Naive thymus-derived CD4-positive, alpha-beta T cell (primary cell): ENCODE measurements at places on chromosomes 7 and 10. TPM values are rescaled to one million over a fixed set of nuclear protein-coding genes. Genes with fewer than 3 reads are reported as not detected.
A peak's percentile ranks its signal among the peaks of the same experiment; 100 is the strongest.

The HMX2 gene
- total RNA-seq = not detected

The BPGM gene
- 12.7 TPM for total RNA-seq

The H2BK1 gene
- 6.4 TPM for total RNA-seq

The PNLIP gene
- total RNA-seq = not detected

The PBLD gene
- 2.6 TPM for total RNA-seq

The ICA1 gene
- total RNA-seq = not detected

The HSPA12A gene
- 0.07 TPM for total RNA-seq

The ASAH2B gene
- total RNA-seq = 3.0 TPM

DNA sequence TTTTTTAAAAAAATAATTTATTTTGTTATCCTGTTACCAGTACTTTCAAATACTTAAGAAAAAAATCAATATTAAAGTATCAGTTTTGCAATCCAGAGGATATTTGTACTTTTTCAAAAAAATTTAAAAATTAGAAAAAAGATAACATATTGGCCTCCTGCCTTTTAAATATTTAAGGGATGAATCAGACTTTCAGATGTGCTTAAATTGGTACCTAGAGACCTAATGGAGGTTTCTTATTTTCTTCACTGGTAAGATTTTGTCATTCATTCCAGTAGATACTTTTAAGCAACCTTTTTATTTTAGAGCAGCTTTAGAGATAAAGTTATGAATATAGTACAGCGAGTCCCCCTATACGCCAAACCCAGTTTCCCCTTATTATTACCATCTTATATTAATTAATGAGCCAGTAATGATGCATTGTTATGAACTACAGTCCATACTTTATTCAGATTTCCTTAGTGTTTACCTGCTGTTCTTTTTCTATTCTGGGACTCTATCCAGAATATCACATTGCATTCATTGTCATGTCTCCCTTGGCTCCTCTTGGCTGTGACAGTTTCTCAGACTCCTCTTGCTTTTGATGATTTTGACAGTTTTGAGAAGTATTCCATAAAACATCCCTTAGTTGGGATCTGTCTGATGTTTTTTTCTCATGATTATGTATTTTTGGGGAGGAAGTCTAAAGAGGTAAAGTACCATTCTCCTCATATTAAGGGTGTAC is 34.2 kb downstream of the BICC1 start:
- DNase-seq = no peak

- no peak for DNase-seq
Measured at GRCh38 chr10:66483966-66484365, 441.9 kb upstream of the LRRTM3 start.

DNA sequence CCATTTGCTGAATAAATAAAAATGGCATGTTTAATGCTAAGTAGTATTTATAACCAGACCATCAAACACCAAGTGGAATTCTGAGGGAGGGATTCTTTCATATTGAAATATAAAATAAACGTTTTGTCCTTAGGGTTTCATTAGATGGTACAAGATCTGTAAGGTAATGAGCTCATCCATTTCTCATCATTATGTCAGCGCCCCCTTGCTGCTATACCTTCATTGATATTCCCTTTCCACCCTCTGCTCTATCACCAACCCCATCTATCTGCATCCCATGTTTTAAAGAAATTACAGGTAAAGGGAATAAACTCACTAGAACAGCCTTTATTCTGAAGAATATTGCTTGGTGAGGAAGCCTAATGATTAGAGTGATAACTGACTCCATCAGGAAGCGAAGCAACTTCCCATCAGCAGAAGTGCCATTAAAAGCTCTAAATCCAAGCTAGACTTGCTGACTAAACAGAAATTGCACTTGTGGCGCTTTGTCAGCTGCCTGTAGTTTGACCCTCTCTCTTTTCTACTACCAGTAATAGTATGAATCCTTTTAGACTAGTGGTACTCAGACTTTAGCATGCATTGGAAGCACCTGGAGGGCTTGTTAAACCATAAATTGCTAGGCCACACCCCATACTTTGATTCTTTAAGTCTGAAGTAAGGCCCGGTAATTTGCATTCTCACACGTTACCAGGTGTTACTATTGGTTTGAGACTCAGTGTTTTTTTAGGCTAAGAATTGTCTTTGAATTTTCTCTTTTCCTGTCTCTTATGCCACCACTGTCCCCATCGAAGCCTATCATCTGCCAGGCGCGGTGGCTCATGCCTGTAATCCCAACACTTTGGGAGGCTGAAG is 27.5 kb downstream of the ADD3 start:
- DNase-seq = no peak

- no peak for DNase-seq
Measured at GRCh38 chr7:155814316-155815276, 2.3 kb upstream of the SHH start.

GRCh38 chr10:12221323-12222298 is 25.6 kb downstream of the CDC123 start:
- DNase-seq = no peak

- DNase-seq = no peak
Measured at GRCh38 chr7:68752485-68753178, 845.6 kb upstream of the AUTS2 start.

GRCh38 chr10:78578929-78579328 is 489.8 kb upstream of the ZMIZ1 start:
- no peak for DNase-seq

DNA sequence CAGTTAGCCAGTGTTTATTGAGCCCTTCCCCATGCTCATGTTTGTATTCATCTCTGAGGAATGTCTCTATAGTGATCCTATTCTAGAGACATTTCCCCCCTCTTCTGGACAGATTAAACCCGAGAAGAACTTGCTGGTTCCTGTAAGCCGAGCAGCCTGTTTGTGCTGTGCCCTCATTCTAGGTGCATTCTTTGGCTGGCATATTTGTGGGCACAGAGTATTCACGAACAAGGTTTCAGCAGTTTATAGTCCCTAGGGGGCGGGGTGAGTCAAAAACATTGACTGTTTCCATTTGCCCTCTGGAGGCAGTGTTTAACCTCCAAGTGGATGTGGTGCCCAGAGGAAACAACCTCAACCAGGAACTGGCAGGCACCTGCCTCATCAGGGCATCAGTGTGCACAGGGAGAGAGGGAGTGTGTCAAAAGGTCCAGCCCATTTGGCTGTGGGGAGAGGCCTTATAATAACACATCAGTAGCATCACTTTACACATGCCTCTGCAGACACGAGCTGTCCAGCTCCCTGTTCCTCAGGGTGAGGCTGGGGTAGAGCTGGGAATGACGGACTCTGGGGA is 273.3 kb upstream of the LRGUK start:
- no peak for DNase-seq

DNA sequence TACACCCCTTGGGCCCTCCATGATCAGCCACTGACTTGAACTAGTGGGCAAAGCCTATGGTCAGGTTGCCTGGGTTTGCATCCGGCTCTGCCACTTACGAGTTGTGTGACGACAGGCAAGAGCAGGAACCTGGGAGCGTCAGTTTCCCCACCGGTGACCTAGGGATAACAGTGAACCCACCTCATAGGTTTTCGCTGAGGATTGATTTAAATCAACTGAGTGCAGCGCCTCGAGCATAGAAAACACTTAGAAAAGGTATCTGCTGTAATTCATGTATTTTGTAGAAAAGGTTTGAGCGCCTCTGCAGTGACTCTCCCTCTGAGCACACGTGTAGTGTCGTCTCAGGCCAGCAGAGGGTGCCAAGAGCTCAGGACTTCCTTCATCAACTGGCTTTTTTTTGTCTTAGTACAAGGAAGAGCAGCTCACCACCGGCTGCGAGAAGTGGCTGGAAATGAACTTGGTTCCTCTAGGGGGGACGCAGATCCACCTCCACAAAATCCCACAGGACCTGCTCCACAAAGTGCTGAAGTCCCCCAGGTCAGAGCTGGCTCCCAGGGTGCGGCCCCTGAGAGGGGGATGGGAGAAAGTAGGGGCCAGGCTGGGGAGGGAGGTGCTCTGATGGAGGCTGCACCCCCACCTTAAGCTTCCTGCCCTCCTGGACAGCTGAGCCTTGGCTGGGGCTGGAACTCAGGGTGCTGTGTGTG is 27.7 kb downstream of the BTBD16 start:
- peak; percentile 30 for DNase-seq

DNA sequence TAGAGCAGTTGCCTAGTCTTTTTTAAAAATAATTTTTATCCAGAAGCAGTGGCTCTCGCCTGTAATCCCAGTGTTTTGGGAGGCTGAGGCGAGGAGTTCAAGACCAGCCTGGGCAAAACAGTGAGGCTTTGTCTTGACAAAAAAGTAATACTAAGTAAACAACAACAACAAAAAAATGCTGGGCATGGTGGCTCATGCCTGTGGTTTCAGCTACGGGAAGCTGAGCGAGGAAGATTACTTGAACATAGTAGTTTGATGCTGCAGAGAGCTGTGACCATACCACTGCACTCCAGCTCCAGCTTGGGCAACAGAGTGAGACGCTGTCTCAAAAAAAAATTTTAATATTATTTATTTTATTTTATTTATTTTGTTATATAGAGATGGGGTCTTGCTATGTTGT is 31.3 kb upstream of the TPST1 start:
- no peak for DNase-seq

GRCh38 chr7:29401769-29402168 is 161.9 kb upstream of the PRR15 start:
- no peak for DNase-seq

- no peak for DNase-seq
Measured at GRCh38 chr10:31157123-31158010, 125.7 kb upstream of the ZNF438 start.

DNA sequence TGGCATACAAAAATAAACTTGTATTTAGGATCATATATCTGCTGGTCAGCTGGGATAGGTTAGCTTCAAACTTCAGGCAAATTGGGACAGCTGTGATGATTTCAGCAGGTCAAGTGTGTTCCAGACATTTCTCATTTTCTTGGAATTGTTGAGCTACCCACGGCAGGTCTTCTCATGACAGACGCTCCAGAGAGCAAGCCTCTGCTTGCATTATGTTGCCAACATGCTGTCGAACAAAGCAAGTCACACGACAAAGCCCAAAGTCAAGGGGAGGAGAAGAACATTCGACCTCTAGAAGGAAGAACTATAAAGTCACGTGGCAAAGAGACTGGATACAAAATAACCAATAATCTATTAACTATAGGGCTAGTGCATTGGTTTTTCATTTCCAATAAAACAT is 103.5 kb downstream of the RAB18 start:
- DNase-seq = no peak

DNA sequence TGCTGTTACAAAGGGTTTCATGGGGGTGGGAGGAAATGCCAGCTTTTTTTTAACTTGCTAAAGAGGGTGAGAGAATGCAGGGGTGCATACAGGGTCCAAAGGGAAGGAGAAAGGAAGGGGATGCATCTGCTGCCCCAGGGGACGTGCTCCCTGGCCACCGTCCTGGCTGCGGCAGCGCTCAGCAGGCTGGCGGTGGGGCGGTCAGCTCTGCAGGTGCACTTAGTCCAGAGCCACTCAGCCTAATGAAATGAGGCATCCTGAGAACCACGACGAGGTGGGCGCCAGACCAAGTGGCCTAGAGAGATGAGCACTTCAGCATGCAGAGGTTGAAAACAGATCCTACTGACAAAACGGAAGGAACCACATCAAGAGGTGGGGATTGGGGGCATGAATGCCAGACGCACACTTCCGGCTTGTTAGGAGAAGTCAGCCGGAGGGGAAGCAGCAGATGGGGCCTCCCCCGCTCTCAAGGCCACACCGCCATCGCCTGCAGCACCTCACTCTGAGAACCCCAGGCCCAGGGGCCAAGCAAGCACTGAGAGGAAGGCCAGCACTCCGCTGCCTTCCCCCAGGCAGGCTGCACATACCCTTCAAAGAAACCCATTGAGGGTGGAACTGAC is 94.5 kb downstream of the MAD1L1 start:
- no peak for DNase-seq

DNA sequence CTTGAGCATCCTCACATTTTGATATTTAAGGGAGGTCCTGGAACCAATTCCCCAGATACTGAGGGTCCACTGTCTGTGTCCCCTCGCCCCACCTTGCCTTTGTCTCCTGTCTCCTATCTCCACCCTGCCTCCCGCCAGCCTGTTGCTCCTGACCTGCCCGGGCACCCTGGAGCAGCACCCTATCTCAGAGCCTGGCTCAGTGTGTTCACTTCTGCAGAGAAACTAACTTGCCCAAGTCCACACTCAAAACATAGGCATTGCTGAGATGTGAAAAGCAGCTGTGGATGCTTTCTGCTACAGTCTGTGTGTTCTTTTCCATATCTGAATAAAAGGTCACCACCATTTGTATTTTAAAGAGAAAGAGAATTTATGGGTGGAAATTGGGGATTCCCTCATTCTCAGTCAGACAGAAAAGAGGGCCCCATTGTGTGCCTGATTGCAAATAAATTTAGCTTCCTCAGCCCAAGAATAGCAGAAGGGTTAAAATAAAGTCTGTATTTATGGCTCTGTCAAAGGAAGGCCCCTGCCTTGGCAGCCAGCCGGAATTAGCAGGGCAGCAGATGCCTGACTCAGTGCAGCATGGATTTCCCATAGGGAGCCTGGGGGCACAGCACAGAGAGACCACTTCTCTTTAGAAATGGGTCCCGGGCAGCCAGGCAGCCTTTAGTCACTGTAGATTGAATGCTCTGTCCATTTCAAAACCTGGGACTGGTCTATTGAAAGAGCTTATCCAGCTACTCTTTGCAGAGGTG is 161.3 kb downstream of the EGFR start:
- no peak for DNase-seq

- DNase-seq = peak; percentile 88
Measured at GRCh38 chr7:100158229-100159098, at the start of gene TRAPPC14. TRAPPC14 (minus strand) TSS chr7:100158723; CDS start chr7:100158499, 224 bp downstream.
